ENCODE measurements at places on chromosomes 6 and 20.

GRCh38 chr6:24477070-24477469 is 12.3 kb downstream of the GPLD1 start:
- no peak for DNase-seq

DNA sequence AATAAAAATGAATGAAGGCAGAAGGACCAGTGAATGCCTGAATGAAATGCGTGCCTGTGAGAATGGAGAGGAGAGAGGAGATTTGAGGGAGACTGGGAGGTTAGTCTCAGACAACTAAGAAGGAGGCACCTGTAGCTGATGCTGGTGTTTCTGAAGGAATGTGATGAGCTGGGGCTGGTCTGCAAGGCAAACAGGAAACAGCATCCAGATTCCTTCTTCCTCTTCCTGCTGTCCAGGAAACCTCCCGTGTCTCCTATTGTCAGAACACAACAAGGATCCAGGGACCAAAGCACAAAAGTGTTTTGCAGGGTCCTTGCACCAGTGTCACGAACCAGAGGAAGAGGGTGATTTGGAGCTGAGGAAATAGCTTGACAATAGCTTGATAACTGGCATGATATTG is 50.4 kb upstream of the TAB2 start:
- DNase-seq = no peak

- DNase-seq = no peak
Observed at GRCh38 chr20:10802236-10802635, 128.4 kb upstream of the JAG1 start.

GRCh38 chr20:52425253-52425652 is 233.7 kb upstream of the ZFP64 start:
- DNase-seq = no peak

DNA sequence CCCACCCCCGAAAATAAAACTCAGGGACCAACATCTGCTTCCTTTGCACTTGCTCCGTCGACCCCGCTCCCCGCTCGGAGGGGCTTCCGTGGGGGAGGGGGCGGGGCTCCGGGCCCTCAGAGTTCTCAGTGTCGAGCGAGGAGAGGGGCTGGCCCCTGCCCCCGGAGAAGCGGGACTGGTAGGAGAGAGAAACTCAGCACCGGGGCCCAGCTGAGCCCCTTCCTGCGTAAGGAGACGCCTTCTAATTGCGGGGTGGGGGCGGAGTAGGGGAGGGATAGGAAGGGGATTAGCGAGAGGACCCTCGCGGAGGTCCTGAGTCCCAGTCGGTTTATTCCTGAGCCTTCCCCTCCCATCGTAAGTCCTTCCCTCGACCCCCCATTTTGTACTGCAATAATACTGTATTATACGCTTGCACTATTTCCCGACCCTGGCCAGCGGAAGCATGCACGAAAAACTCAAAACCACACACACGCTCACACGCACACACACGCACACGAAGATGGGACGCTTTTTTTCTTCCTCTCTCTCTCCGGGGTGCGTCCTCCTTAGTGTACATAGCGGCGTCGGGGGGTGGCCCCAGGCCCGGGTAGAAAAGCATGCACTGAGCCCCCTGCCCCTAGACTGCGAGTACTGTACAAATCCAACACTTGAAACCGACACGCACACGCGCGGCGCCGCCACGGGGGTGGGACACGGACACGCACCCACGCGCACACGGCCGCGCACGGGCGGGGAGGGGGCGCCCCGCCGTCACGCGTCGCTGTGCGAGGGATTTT is 22.1 kb upstream of the SLC22A7 start:
- no peak for DNase-seq

- no peak for DNase-seq
Observed at GRCh38 chr6:78462728-78463127, 404.6 kb upstream of the IRAK1BP1 start.

- no peak for DNase-seq
Observed at GRCh38 chr6:169885831-169886230, 134.4 kb downstream of the ERMARD start.

DNA sequence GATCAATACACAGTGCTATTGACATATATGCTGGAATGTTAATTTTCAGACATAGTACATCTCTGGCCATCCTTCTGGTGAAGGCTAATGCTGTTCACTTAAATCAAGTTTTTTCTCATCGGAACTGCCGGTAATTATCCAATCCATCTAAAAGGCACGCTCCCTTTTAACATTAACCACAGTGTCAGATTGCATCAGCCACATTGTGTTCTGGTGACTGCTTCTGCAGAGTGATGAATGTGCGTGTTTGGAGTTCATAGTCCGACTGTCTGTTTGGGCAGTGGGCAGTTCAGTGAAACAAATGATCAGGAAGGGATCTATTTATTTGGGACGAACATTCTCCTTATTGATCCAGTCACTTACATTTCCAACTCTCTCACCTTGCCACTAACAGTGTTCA is 49.5 kb downstream of the SOBP start:
- no peak for DNase-seq

DNA sequence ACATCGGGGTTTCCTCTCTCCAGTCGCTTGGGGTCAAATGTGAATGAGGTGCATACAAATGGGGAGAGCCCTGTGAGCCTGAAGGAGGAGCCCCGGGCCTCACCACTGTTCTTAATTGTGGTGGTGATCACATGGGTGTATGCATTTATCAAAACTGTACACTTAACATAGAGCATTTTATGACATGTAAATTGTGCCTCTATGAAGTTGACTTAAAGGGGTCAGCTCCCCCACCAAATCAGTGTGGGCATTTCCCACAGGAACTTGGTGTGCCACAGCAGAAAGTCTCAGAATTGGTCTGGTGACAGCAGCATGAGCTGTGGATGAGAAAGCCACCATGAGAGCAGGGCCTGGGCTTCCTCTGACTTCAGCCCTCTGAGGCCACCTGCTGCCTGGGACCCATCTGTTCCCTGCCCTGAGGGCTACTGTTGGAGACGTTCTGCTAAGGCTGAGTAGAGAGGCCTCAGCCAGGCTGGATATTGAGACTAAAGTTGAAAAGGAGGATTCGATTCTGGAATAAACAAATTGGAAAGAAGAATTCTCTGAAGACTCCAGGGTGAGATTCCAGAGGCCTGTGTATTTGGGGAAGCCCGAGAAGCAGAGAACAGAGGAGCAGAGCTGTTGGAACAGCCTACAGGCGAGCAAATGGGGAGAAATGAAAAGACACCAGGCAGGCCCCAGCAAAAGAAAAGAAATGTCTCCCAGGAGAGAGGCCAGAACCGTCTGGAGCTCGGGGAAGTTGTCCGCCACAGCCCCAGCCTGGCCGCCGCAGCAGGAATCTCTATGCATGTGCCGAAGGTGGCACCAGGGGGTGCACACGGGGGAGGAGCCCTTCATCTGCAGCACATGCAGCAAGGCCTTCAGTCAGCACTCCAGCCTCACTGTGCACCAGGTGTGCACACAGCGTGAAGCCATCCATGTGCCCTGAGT is 37.6 kb upstream of the XRN2 start:
- no peak for DNase-seq

DNA sequence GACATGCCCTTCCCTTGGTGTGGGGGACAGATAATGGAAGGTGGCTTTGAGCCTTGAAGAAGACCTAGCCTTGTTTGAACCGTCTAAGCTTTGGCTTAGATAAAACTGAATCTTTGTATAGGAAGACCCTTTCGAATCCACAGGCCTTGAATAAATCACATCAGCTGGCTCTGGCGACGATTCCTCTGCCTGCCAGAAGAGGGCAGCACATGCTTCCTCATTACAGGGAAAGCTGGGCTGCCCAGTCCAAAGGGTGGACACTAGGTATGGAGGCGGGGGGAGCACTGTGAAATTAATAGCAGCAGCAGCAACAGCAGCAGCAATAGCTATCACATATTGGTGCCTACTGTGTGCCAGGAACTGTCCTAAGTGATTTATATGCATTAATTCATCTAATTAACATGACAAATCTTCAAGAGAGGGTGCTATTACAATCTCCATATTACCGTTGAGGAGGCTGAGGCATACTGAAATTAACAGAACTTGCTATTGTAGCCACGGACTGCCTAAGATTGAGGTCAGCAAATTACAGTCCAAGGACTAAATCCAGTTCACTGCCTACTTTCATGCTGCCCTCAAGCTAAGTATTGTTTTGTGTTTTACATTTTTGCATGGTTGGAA is 85.1 kb downstream of the CLIC5 start:
- DNase-seq = peak; percentile 56

- no peak for DNase-seq
Observed at GRCh38 chr20:258963-259362, 1.4 kb downstream of the DEFB132 start.

GRCh38 chr6:170233286-170234205 is 57.3 kb downstream of the DLL1 start:
- DNase-seq = no peak

DNA sequence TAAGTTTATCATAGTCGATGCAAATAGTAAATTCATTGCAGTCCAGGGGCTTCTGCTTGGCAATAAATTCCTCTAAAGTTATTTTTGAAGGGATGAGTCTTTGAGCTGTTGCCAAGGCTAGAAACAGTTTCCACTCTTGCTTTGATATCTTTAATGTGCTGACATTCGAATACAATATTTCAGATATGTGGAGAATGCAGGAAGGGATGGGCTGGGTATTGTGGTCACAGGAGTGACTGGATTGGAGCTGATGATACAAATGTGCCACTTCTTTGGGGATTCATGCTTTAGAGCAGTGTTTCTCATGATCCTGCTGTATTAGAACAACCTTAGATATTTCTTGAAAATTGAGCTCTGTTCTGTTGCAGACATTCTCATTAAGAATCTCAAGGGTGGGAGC is 139.0 kb downstream of the PRDM13 start:
- DNase-seq = no peak

DNA sequence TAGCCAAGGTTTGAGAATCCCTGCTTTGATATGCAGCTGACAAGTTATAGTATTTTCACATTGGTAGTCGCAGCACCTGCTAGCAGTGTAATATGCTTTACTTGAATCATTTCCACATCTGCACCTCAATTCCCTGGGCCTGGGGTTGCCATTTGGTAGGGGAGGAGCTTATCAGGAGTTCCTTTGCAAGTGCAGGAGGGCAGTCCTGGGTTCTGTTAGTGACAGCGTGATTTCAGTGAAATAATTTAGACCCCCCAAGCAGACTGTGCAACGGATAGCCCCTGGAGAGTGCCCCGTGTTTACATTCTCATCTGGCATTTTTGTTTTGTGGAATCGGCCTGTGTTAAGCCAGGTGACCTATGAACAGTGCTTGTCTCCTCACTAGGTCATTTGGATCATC is 6.0 kb downstream of the RAB5IF start:
- DNase-seq = no peak

DNA sequence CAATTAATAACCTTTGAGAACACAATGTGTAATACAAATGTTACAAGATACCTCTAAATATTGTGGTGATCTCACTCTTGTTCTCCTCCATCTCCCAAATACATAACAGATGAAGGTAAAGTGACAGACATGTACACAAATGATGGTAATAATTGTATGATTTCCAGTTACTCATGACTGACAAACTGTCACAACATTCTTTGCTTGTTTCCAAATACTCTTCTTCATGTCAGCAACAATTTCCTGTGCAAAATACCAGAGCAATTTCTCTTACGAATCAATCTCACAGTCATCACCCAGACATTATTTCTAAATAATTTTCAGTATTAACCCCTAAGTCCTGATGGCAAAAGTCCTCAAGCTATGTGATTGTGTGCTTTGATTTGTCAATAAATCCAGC is 92.9 kb downstream of the RPS12 start:
- DNase-seq = no peak

DNA sequence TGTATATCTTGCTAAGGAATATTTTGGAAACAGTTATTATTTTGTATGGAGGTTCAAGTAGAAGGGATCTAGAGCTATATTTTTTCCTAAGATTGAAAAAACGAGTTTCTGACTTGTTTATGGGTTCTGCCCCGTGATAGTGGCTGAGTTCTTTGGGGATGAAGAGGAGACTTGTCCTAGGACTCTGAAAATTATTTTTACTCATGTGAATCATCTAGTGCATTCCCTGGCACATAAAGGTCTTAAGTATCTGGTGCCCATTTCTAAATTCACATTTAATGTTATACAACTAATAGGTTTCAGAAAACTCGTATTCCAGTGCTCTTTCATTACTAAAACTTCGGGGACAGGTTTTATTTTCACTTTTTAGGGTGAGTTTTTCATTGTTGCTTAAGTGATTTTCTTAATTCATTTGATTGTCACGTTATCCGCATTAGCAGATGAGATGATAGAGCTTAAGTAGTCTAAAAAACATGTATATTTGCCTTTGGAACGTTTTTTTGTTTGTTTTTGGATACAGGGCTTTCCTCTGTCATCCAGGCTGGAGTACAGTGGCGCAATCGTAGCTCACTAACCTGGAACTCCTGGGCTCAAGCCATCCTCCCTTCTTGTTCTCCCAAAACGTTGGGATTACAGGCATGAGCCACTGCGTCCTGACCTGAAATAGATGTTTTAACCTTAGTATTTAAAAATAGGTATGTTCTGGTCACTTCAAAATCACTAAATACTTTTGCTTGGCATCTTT is 2.1 kb downstream of the NFYA start:
- DNase-seq = no peak

- no peak for DNase-seq
Observed at GRCh38 chr6:105511639-105512038, 108.8 kb upstream of the PREP start.

- DNase-seq = no peak
Observed at GRCh38 chr20:15760001-15760621, 813.1 kb downstream of the KIF16B start.

- no peak for DNase-seq
Observed at GRCh38 chr6:80550748-80551147, 444.3 kb downstream of the BCKDHB start.

DNA sequence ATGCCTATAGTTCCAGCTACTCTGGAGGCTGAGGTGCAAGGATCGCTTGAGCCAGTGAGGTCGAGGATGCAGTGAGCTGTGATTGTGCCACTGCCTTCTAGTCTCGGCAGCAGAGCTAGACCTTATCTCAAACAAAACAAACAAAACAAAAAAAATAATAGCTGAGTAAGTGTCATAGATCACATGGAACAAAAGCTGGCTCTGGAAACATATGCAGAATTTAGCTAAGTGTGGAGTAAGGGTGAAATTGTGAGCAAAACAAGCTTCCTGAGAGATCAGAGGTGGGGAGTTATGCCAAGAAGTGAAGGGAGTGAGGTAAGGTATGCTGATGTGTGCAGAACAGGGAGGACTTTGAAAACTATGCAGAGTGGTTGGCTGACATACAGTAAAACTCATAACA is 18.7 kb downstream of the SGK1 start:
- no peak for DNase-seq

GRCh38 chr6:9405369-9405768 is 970.0 kb upstream of the SLC35B3 start:
- no peak for DNase-seq

GRCh38 chr6:167116109-167116837 is 6.6 kb upstream of the CCR6 start:
- DNase-seq = no peak

GRCh38 chr20:9035126-9035525 is 33.8 kb upstream of the PLCB4 start:
- no peak for DNase-seq

- DNase-seq = no peak
Observed at GRCh38 chr6:163438298-163438939, 23.9 kb downstream of the QKI start.

GRCh38 chr6:25220857-25221256 is 58.3 kb upstream of the CARMIL1 start:
- no peak for DNase-seq

GRCh38 chr20:59015812-59016711 is 3.2 kb upstream of the TUBB1 start:
- no peak for DNase-seq

GRCh38 chr20:4190792-4191519 is 175.6 kb upstream of the RNF24 start:
- no peak for DNase-seq

- DNase-seq = peak; percentile 8
Observed at GRCh38 chr6:88725111-88725975, 238.1 kb downstream of the RNGTT start.

GRCh38 chr6:43669050-43669921 is 18.3 kb downstream of the MRPS18A start:
- peak; percentile 72 for DNase-seq
